Astrocyte of the spinal cord (primary cell): ENCODE measurements at places on chromosomes 5 and 9.

DNA sequence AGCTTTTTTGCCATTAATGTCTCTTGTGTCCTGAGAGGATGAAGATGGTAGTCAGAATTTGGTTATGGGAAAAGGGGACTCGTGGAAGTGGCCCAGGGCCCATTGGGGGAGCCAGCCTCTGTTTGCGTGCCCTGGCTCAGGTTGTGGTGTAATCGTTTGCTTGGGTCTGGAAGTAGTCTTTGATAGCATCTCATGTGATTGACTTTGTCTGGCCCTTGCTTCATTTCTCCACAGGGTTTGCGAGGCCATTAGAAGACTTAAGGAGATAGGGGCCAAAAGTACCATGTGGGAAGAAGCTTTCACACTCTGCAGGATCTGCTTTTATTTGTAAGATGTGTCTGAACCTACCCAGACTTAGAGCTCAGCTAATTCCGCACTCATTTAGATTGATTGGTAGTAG, 114.5 kb downstream of the FGF1 start:
- no peak for DNase-seq

- no peak for DNase-seq
Observed at GRCh38 chr5:1380011-1380817, 35.3 kb upstream of the CLPTM1L start.

- no peak for DNase-seq
Observed at GRCh38 chr5:157611571-157612476, 36.2 kb upstream of the ADAM19 start.

GRCh38 chr5:129399069-129399468, 61.0 kb upstream of the ADAMTS19 start:
- no peak for DNase-seq

GRCh38 chr5:150026682-150027172, 26.2 kb downstream of the HMGXB3 start:
- DNase-seq = no peak
